ENCODE measurements at places on chromosomes 1 and 21. TPM values are rescaled to one million over a fixed set of nuclear protein-coding genes. Genes with fewer than 3 reads are reported as not detected.

GRCh38 chr1:199290186-199290585 lies 651.3 kb downstream of the PTPRC start:
- no peak for DNase-seq
- H3K4me3 ChIP-seq, result no peak overlapping the region
- H3K27ac ChIP-seq, result no peak overlapping the region
- H3K36me3 ChIP-seq, result no peaks in the 10 kb centered on the region
- no peaks in the 10 kb centered on the region for H3K27me3 ChIP-seq

GRCh38 chr1:42971841-42972291 lies 13.2 kb upstream of the SLC2A1 start:
- H3K27ac ChIP-seq, result no peak overlapping the region
- H3K36me3 ChIP-seq, result peaks cover 39% of the 10 kb centered on the region
- H3K27me3 ChIP-seq, result no peaks in the 10 kb centered on the region
- no peak for DNase-seq

DNA sequence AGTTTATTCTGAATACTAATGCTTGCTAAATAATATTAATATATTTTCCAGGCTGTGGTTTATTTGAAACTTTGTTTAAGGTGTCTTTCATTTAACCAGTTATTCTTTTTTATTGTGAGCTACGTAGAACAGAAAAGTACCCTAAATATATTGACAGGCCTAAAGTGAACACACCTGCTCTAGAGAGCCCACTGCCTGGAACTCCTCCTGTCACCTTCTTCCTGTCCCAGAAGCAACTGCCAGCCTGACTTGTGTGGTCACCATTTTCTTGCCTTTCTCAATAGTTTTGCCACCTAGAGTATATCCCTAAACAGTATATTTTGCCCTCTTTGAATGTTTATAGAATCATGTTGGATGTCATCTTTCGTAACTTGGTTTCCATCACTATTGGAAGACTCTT lies 48.5 kb downstream of the SCCPDH start:
- peaks cover 7% of the 10 kb centered on the region for H3K4me1 ChIP-seq
- H3K4me3 ChIP-seq, result no peak overlapping the region
- H3K27me3 ChIP-seq, result no peaks in the 10 kb centered on the region
- DNase-seq, result no peak
- H3K36me3 ChIP-seq, result 0 out of 2 replicates have a peak, but pooled peaks cover 4% of the 10 kb centered on the region

The SDF4 gene
- total RNA-seq, result 84.7 TPM

The COL8A2 gene
- total RNA-seq, result 1.5 TPM

Measured in H9 (cell line).